A549 treated with RU486 at 1 μM for 4 hours (cell line): ENCODE measurements at places on chromosomes 3 and 15. TPM values are rescaled to one million over a fixed set of nuclear protein-coding genes. Genes with fewer than 3 reads are reported as not detected.

Gene LRRC2
- not detected in 5 replicates for total RNA-seq

Gene RYR3
- 0.05 to 0.07 TPM in 2 of 5 replicates, not detected in the others for total RNA-seq

Gene NAALADL2
- total RNA-seq, result 0.21 to 0.23 TPM in 2 of 5 replicates, not detected in the others

Gene STRIT1
- total RNA-seq, result not detected in 5 replicates

Gene NOX5
- total RNA-seq, result 0.19 to 0.38 TPM (median 0.29 TPM) in 5 replicates

Gene POLQ
- 6.1 to 7.4 TPM (median 6.3 TPM) in 5 replicates for total RNA-seq

Gene AMOTL2
- total RNA-seq, result 36.3 to 43.2 TPM (median 41.7 TPM) in 5 replicates

Gene CCDC9B
- total RNA-seq, result 13.4 to 21.7 TPM (median 17.2 TPM) in 5 replicates

Gene CPNE4
- 2.9 to 4.7 TPM (median 4.0 TPM) in 5 replicates for total RNA-seq

Gene UACA
- 46.5 to 59.4 TPM (median 49.1 TPM) in 5 replicates for total RNA-seq

Gene GOLGB1
- total RNA-seq, result 15.8 to 21.2 TPM (median 17.0 TPM) in 5 replicates

Gene EOGT
- 4.5 to 14.8 TPM (median 10.6 TPM) in 5 replicates for total RNA-seq

Gene GCSAM
- total RNA-seq, result not detected in 5 replicates

Gene INSYN1
- total RNA-seq, result 1.2 to 2.4 TPM (median 2.0 TPM) in 5 replicates

Gene SH2D7
- not detected in 5 replicates for total RNA-seq

Gene OR5H6
- total RNA-seq, result not detected in 5 replicates

Gene GOLGA6B
- 0.09 TPM in 1 of 5 replicates, not detected in the others for total RNA-seq

Gene AADAC
- total RNA-seq, result 13.0 to 20.7 TPM (median 16.7 TPM) in 5 replicates

Gene KLHL24
- total RNA-seq, result 5.1 to 7.2 TPM (median 6.2 TPM) in 5 replicates

Gene FETUB
- total RNA-seq, result 0.07 to 0.37 TPM (median 0.26 TPM) in 3 of 5 replicates, not detected in the others

Gene CPN2
- not detected in 5 replicates for total RNA-seq

Gene IRAK2
- total RNA-seq, result 26.7 to 32.0 TPM (median 28.4 TPM) in 5 replicates
